ENCODE measurements at places on chromosomes 6 and 20.

DNA sequence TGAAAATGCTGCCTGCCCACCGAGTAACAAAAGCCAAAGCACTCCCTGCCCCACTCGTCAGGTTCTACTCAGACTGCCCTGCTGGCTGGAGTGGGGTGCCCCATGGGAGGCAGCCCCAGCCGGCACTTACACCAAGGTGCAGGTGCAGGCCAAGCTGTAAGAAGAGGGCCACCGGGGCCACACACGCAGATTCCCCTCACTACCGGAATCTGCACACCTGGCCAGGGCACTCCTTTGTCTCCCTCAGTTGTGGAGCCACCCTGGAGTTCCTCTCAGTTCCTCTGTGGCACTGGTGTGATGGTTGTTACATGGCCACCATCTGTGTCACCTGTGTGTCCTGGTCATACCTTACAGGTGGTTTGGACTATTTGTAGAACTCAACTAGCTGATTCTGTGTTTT is 112.4 kb downstream of the FOXO3 start:
- DNase-seq, result no peak

- no peak for DNase-seq
Measured at GRCh38 chr6:42509765-42510164, 54.1 kb upstream of the UBR2 start.

GRCh38 chr6:13485923-13486562 is 1.4 kb downstream of the GFOD1 start:
- DNase-seq, result no peak

DNA sequence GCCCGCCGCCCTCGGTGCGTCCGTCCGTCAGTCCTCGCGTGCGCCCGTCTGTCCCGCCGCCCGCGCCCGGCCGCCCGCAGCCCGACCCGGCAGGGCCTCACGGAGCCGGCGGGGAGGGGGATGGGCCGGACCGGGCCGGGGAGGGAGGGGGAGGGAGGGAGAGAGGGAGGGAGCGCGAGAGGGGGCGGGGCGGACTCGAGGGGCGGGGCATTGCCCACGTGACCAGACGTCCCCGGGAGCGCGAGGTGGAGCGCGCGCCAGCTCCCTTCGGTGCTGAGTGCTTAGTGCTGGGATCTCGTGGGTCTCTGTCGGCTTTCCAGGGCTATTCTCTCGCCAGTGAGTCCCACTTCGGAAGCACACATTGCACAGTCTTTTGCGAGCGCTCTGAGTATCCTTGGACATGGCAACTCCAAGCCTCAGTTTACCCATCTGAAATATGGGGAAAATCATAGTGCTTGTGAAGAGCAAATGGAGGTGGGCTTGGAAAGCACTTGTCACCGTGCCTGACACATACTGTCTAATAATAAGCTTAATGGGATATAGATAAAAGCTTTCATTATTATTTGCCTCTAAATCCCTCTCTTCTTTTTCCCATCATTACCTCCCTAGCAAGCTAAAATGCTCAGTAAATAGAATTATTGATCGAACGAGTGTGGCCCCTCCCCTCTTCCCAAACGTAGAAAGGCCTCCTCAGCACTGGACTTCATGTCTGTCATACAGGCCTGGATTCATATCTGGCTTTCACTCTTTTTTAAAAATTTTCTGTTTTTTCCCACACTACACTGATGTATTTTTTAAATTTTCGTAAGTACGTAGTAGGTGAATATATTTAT is at the start of gene NCOA6:
TSS of gene NCOA6 (minus strand) at position 122 of the 833 bp plus-strand sequence. CDS start 43,296 bp downstream, outside the sequence.
- no peak for DNase-seq

DNA sequence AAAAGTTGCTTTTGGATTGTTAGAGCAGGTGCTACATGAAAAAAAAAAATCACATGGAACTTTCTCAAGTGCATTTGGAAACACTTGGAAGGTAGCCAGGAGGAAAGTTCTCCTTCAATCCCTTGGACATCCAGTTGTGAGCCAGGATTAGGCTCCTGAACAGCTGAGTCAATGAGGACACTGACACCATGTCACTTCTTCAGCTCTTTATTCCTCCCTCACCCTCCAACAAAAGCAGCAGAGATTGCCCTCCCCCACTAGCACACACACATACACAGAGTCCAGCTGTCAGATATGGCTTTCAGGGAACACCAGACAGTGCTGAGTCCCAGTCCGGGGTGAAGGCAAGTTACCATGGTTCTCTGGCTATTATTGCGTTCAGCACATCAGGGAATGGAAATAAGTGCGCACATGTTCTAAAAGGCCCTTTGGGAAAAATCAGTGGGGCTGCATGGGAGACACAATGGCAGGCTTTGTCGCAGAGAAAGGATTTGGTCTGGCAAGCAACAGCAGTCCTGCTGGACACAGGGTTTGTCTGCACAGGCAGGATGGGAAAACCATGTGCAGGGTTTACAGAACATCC is 124.7 kb upstream of the MARCKS start:
- DNase-seq, result no peak

GRCh38 chr20:11445891-11446290 is 471.8 kb upstream of the BTBD3 start:
- DNase-seq, result no peak

- no peak for DNase-seq
Measured at GRCh38 chr6:89553431-89553830, 85.1 kb downstream of the LYRM2 start.

DNA sequence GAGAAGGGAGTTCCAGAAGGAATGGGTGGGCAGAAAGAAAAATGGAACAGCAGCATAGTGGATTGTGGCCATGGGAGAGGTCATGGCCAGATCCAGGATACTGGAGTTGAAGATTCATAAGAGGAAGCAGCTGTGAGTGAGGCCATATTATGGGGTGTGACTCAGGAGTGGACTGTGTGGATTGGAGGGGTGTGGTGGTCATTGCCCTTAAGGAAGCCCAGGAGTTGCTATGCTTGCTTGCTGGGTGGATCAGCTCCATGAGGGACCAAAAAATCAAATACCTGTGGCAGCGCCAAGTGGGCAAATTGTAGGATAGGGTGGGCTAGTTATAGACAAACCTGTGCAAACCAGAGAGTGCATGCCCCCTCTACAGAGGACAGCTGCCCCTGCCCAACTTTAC is 18.3 kb downstream of the LRRC1 start:
- DNase-seq, result no peak

GRCh38 chr6:116017546-116018295 is 43.0 kb downstream of the FRK start:
- no peak for DNase-seq

- no peak for DNase-seq
Measured at GRCh38 chr20:32680544-32681174, 6.9 kb upstream of the C20orf203 start.

- no peak for DNase-seq
Measured at GRCh38 chr6:84253380-84253779, 25.9 kb upstream of the CEP162 start.

- DNase-seq, result peak; percentile 28
Measured at GRCh38 chr6:100366419-100366818, 98.3 kb downstream of the SIM1 start.

DNA sequence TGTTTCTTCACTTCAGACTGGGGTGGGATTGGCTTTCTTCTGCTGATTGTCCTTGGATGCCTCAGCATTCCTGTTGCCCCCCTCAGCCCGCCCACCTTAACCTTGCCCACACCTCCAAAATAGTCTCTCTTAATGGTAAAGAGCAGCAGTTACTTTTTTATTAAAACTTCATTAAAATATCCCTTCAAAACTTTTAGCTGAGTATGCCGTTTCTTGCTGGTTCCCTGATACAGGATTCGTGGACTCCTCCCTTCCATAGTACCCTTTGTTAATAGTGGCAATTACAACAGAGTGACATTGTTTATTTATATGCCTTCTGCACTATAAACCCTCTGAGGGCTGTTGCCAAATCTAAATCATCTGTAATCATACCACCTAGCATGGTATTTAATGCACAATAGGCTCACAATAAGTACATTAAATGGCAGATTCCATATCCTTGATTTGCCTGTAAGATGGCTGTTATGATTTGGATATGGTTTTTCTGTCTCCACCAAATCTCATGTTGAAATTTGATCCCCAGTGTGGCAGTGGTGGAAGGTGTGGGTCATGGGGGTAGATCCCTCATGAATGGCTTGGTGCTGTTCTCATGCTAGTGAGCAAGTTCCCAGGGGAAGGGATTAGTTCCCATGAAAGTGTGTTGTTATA is 3.5 kb upstream of the MOCS1 start:
- no peak for DNase-seq
